ENCODE measurements at places on chromosomes 1 and 21. TPM values are rescaled to one million over a fixed set of nuclear protein-coding genes. Genes with fewer than 3 reads are reported as not detected.
A peak's percentile ranks its signal among the peaks of the same experiment; 100 is the strongest.

The RIPPLY3 gene
- total RNA-seq = not detected

DNA sequence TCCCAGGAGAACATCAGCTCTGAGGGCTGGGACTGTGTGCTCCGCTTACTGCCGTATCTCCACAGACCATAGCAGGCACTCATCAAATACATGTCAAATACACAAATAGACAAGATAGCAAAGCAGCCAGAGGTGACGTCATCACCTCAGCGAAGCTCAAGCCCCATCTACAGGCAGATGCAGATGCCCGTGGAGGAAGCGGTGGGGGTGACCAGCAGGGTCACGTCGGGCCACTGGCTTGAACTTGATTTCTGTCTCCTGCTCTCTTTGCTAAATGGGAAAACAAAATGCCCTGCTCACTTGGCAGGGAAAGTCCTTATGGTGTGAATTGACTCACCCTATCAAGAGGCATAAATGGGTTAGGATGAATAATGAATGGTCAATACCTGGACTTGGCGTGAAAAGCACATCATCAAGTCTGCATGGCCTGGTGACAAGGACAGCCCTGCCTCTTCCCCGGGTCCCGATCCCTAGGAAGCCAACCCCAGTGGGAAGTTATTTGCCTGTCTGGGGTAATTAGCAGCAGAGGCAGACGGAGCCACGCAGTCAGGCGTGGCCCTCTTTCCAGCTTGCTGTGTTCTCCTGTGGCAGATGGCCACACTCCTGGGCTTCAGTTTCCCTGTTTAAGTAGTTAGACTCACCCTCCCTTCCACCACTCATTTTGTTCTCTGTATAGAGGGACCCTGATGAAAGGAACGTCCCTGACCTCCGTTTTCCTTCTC is 536.0 kb downstream of the NPHP4 start:
- no peak overlapping the region for H3K27ac ChIP-seq
- H3K4me1 ChIP-seq = no peaks in the 10 kb centered on the region
- DNase-seq = no peak

DNA sequence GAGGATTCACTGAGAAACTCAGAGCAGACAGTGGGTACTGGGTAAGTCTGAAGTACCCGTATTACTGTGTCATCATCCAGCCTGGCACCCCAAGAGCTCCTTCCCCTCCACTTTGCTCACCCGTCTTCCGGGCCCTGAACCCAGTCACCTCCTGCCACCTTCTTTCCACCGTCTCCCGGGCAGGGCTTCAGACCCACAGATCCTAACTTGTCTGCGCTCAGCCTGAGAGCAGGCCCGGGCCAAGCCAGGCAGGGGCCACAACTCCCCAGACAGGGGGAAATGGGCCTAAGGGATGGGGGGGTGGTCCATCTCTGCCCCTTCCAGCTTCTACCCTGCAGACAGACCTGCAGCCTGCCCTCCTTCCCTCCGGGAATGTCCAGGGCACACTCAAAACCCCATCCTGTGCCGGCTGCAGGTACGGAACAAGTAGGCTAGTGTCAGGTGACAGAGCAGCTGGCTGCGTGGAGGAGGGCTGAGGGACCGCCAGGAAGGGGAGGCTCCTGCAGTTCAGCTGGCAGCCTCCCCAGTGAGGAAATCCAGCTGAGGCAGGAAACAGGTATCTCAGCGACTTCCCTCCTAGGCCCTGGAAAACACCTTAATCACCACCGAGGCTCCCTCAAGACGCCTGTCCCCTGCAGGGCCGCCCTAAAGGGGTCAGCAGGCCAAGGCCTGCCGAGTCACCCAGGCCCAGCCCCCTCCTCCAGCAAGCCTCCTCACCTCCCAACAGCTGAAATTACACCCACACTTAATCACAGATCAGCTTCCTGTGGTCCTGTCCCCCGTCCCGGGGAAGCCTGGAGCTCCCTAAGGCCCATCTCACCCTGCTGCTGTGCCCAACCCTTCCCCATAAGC is 3.5 kb downstream of the HSPG2 start:
- H3K27ac ChIP-seq = peak overlapping the region; percentile 99
- H3K4me3 ChIP-seq = peak overlapping the region; percentile 95
- no peaks in the 10 kb centered on the region for H3K27me3 ChIP-seq
- DNase-seq = peak; percentile 94

DNA sequence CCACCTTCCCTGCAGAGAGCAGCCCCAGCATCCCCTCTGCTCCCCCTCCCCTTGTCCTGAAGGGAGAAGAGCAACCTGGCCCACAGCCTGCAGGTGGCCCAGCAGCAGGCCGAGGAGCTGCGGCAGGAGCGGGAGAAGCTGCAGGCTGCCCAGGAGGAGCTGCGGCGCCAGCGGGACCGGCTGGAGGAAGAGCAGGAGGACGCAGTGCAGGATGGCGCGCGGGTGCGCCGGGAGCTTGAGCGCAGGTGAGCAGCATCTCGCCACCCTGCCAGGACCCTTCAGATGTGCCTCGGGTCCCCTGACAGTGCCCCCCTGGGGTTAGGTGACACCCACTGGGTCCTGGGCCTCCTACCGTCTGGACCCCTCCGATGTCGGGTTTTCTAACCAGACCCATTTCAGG is 22.3 kb downstream of the CROCC start:
- H3K36me3 ChIP-seq = peaks cover 80% of the 10 kb centered on the region
- no peaks in the 10 kb centered on the region for H3K27me3 ChIP-seq
- H3K4me3 ChIP-seq = no peak overlapping the region
- no peak for DNase-seq
